ENCODE measurements at places on chromosomes 1 and 21.

DNA sequence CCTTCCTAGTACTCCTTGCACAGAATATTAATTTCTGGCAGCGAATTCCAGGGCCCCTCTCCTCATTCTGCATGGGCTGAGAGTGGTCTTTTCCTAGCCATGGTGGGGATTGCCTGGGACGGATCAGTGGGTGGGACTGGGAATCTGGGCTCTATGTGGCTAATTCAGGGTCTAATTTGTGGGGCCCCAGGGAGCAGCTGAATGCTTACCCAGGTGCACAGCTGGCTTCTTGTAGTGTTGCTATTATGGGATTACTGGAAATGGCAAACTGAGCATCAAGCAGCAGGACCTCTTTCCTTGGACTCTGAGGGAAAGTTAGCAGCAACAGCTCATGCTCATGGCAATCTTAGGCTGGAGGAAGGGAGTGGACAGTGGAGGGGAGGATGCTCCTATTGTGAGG, 187.1 kb upstream of the CACNA1E start:
- no peak for DNase-seq

- no peak for DNase-seq
These were observed 45.5 kb downstream of the TOR1AIP2 start for GRCh38 chr1:179831852-179832699.

- DNase-seq, result no peak
These were observed 166.1 kb upstream of the DPYD start for GRCh38 chr1:98086796-98087441.

DNA sequence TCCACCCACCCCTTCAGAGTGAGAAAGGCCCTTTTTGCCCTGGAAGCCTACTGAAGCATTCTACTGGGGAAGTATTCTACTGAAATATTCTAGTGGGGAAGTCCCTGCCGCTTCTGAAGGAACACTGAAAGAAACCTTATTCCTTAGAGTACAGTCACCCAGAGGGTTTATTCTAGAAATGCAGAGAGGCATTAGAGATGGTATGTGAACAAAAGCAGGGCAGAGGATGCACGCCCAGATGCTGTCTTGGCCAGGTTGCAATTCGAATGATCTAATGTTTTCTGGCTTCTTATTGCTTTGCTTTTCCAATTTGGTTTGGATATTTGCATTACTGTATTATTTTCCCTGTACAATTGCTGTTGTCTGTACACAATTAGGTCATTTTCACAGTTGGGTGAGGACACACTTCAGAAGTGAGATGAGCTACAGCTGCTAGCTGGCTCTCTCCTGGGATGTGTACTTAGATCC, 37.1 kb downstream of the CCN1 start:
- no peak for DNase-seq

DNA sequence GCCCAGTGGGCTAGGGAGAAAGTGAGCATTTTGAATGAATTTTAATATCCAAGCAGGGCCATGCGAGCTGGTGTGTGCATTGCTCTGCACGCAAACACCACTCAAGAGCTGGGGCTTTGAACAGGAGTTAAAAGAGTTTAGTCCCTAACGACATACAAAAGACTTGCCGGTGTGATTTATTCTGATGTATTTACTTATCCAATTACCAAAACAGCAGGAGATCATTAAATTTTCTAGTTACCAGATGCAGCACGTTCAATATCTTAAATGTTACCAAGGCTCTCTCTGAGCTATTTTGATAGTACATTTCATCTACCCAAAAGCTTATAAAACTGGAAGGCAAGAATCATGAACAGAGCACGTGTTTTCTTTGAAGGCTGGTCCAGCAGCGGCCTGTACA, 30.0 kb upstream of the DMRTA2 start:
- DNase-seq, result no peak

- no peak for DNase-seq
These were observed 12.1 kb downstream of the CLCA2 start for GRCh38 chr1:86436041-86436440.

- no peak for DNase-seq
These were observed 216.9 kb upstream of the TMPRSS15 start for GRCh38 chr21:18620436-18620835.

GRCh38 chr21:38659936-38660332, 145.8 kb upstream of the ETS2 start:
- DNase-seq, result no peak

- DNase-seq, result no peak
These were observed 776 bp upstream of the TNFRSF9 start for GRCh38 chr1:7941437-7941793.

DNA sequence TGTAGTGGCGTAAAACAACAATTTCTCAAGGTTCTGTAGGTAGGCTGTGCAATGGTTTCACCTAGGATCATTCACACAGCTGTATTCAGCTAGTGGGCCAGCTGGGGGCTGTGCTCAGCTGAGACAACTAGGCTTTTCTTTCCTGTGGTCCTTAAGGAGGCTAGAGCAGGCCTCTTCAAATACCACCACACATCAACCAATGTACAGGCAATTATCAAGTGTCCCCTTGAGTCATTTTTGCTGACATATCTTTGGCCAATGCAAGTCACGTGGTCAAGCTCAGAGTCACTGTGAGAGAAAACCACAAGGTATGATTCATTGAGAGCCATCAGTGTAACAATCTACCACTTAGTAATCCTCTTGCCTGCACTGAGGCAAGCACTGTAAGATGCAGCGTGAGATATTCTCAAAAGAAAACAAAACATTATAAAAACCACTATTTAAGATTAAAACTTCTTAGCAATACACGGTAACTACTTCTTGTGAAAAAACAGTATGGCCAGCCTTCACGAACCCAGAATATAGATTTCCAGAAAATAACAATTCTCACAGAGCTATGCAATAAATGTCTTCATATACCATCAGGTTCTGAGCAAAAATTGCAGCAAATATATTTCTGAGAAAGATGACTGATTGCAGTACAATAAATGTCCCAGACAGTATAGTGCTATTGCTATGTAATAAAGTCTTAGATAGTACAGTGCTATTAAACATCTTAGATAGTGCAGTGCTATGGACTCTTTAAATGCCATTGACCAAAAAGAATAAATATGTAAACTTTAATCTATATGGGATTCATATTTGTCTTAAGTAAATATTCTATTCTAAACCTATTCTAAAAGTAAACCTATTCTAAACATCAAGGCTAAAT, 55.3 kb downstream of the NME7 start:
- no peak for DNase-seq

DNA sequence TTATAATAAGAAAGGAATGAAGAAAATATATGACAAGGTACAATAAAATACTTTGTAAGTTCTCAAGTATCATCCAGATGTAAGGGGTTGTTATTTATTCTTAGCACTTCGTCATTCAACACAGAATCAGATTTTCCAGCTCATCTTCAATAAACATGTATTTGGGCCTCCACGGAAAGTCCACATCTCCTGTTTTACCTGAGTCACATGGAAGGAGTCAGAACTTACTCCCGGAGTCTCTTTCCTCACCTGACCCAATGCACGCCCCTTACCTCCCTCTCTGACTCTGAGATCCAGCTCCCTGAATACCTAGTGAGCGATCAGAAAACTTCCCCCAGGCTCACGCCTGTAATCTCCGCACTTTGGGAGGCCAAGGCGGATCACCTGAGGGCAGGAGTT, 1.5 kb upstream of the PMVK start:
- no peak for DNase-seq

- no peak for DNase-seq
These were observed 181.7 kb upstream of the DPYD start for GRCh38 chr1:98102345-98103030.

- DNase-seq, result no peak
These were observed 19.8 kb downstream of the SPOCD1 start for GRCh38 chr1:31795801-31796621.

GRCh38 chr1:45543581-45544417, 6.8 kb upstream of the AKR1A1 start:
- no peak for DNase-seq

DNA sequence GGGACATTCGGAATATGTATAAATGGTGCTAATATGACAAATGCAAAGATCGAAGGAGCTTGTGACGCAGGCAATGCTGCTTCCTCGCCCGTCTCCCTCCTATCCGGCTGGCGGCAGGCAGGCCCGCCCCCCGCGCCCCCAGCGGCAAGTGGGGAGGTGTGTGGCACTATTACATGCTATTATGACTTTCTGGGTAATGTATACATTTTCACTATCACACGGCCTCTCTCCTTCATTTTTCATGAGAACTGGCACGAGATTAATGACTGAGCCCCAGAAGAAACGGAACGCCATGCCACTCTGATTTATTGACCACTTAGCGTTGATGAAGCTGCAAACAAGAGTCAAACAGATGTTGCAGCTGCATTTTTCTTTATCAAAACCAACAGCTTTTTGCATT, 138.9 kb upstream of the VAMP3 start:
- DNase-seq, result no peak

DNA sequence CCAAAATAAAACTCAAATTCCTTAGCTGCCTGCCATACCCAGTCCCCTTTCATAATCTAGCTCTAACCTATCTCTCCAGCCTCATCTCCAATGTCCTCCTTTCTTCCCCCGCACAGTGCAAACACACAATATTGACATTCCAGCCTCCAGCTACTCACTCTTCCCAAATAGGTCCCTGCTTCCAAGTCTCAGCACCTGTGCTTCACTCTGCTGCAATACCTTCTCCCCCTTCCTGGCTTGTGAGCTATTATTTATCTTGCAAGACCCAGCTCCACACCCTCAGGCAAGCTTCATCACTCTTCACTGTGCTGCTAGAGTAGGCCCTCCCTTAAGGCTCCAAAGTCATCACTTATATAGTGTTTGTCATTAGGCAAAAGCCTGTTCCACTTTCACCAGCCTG, 9.7 kb downstream of the PLPP3 start:
- DNase-seq, result no peak

GRCh38 chr1:221891708-221892107, 149.8 kb upstream of the DUSP10 start:
- DNase-seq, result no peak

GRCh38 chr21:31900121-31900895, 27.5 kb downstream of the HUNK start:
- DNase-seq, result no peak

GRCh38 chr1:230753586-230754251, 6.5 kb downstream of the CAPN9 start:
- no peak for DNase-seq

- DNase-seq, result no peak
These were observed 129.8 kb downstream of the PIK3R3 start for GRCh38 chr1:46002551-46003150.

GRCh38 chr1:115833856-115834255, 7.1 kb downstream of the NHLH2 start:
- no peak for DNase-seq

All from left renal cortex interstitium (tissue), 4 donors.